ENCODE measurements at places on chromosomes 2 and 18.

GRCh38 chr2:96205888-96206287, 2.7 kb downstream of the STARD7 start:
- DNase-seq: no peak

GRCh38 chr2:1856922-1857321, 112.6 kb upstream of the PXDN start:
- DNase-seq: no peak

GRCh38 chr2:45898819-45899218, 247.3 kb downstream of the PRKCE start:
- no peak for DNase-seq

- peak; percentile 12 for DNase-seq
Measured at GRCh38 chr2:105929516-105929915, 184.8 kb downstream of the NCK2 start.

DNA sequence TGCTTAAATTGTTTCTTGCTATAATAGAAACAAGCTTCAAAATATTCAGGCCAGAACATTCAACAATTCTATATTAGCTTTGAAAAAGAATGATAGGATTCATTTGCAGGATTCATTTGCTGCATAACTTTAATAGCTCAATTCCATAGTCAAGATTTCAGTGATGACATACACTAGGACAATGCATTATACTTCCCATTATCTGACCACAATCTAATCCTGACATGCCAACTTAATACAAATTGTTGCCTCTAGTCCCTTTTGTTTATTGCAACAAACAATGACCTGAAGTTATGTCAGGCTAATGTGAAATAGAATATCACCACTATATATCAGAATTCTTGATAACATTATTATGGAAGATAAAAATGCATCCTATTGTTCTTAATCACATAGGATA, 169.4 kb downstream of the DNAH7 start:
- DNase-seq: no peak

DNA sequence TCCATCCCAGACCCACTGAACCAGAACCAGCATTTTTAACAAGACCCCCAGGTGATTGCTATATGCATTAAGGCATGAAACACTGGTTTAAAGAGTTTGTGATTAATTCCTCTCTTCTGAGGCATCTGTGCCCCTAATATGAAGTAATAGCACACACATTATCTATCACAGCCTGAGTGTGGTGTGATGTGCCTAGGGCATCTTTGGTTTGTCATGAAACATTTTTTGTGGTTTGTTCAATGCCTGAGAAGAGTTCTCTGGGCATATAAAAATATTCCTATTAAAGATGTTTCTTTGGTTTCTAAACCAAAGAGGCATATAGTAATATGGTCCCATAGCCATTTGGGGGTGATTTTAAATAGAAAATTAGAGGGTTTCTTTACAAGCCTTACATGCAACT, 221.7 kb upstream of the SPOPL start:
- DNase-seq: no peak

GRCh38 chr2:52794581-52794980, 973.0 kb upstream of the CHAC2 start:
- DNase-seq: no peak

DNA sequence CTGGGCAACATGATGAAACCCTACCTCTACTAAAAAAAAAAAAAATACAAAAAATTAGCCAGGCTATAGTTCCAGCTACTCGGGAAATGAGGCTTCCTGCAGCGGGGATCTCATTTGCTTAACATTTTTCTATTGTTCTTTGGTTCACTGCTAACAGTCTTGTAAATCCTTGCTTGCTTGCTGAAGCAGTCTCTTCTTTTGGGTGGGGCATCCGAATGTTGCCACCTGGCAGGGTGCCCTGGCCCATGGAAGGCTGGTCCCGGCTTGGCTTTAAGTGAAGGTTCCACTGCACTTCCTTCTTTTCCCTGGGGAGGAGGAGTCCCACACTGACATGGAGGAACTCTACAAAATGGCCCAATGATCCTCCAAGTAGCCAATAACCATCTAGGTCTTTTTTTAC, 6.0 kb upstream of the ANKRD29 start:
- no peak for DNase-seq

GRCh38 chr2:166331468-166331867, 44.3 kb downstream of the SCN9A start:
- no peak for DNase-seq

DNA sequence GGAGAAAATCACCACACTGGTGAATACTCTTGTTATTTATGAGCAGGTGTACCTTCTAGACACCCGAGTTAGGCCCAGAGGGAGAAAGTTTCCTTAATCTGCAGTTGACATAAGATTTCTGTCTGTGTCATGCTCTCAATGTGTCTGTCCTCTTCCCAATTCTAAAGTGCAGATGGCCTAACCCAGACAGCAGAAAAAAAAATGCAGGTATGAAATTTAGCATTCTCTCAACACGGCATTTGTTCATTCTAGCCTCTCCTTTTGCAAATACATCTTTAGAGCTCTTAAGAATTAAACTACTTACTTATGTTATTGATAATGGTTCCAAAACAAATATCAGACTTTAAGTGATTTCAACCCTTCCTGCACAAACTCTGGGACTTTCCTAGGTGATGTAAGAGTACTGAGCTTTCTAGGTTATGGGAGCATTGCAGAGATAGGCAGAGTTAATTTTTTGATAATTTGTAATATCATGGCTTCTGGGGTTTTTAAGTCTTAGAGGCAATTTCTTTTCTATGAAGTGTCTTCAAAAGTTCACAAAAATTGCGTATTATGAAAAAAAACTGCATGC, 32.9 kb upstream of the ITGB6 start:
- no peak for DNase-seq

DNA sequence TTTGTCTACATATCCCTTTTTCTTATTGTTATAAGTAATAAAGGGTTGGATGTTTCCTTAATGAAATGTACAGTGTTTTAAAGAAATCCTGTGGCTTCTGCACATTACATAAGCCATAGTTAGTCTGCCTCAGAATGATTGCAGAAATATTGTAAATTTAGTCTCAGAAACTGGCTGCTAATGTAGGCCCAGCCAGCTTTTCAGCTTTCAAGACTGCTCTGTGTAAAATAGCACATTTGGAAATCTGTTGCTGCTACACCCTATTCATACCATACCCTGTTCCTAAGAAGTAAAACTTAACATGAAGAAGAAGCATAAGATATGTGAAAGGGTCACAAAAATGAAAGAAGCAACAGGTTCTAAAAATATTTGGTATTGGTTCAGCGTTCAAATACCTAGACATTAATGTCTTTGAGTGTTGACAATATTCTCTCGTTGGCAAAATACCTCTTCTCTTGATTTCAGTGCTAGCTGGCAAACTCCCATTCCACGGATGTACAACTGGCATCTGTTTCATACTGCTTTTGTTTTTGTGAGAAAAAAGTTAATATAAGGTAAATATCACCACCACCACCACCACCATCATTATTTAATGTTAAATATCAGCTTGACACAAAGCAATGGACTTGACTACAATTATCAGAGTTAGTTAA, 19.2 kb upstream of the NCKAP1 start:
- DNase-seq: no peak

- DNase-seq: no peak
Measured at GRCh38 chr2:126645211-126645618, 10.7 kb upstream of the GYPC start.

DNA sequence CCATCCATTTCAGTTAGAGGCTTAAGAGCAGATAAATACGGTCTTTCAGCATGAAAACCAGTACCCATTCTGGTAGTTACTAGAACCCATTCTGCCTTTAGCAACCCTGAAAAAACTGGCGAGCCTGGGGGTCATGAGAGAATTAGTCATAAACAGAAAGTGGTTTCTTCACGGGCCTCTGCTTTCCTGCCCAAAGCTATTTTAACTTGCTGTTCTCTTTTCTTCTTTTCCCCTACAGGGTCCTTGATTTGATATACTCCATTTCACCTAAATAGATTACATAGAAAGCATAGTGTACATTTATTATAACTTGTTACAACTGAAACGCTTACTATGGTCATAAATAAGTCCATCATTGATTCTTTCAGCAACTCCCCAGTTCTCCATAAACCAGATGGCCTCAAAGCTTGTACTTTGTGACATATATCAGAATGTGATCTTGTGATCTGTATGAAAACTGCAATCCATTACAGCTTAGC, 48.3 kb downstream of the WDFY1 start:
- no peak for DNase-seq

GRCh38 chr2:181142514-181142913, 162.1 kb downstream of the UBE2E3 start:
- no peak for DNase-seq

DNA sequence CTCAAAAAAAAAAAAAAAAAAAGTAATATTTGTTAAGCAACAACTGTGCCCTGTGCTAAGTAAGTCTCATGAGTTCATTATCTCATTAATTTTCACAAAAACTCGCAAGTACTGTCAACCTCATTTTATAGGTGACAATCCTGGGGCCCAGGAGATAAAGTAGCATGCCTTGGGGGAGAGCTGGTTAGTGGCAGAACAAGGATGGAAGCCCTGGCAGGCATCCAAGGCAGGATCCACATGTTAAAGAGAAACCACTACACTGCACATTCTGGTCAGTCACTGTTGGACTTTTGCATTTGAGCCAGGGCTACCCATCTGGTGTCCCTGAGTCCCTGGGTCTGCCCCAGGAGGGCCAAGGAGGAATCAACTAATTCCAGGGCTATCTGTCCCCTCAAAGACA, 54.6 kb downstream of the ZFP36L2 start:
- DNase-seq: no peak

DNA sequence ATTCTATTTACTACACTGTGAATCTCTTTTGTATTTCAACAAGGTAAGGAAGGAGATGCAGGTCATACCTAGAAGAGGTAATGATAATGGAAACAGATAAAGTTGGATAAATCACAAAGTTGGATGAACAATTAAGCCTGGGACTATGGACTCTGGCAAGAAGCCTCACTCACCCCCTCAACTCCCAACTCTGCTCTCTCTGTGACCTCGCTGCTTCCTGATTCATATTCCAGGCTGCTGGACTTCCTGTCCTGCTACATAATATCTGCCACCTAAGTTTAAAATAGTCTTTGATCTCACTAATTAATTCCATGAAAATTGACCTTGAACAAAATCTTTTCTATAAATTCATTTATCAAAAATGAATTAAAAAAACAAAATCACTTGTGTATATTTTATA, 215.3 kb downstream of the CALCRL start:
- DNase-seq: no peak

DNA sequence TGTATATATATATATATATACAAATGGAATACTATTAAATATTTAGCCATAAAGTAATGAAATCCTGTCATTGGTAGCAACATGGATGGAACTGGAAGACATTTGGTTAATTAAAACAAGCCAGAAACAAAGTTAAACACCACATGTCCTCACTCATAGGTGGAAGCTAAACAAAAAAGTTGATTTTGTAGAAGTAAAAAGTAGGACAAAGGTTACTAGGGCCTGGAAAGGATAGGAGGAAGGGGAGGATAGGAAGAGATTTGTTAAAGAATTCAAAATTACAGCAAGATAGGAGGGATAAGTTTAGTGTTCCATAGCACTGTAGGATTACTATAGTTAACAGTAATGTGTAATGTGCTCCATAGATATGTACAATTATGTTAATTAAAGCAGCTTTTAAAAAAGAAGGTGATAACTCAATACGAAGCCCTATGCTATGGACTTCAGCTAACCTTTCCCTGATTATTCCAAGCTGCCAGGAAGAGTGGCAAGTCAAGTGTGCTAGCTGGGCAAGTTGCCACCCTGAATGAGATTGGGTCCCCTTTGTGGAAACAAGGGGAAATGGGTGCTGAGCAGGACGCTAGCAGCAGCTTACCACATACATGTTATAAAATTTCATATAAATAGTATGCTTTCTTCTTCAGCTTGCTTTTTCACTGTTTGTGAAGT, 12.3 kb downstream of the MERTK start:
- DNase-seq: no peak

DNA sequence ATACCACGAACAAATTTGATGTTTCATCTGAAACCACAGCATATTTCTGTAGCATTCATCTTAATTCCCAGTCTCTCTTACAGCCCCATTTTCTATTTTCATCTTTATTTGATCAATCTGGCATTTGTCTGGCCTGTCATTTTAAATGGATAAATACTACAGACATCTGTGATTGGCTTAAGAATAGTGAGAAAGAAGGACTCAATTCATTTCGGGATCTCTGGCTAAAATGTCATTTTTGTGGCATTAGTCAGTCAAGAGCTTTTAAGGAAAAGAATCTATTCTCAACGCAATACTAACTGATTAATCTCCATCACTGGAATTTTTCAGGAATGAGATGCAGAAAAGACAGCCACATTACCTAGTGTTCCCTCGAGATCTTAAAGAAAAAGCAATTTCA, 585.9 kb downstream of the IRS1 start:
- no peak for DNase-seq

- no peak for DNase-seq
Measured at GRCh38 chr2:65072181-65072970, 16.2 kb downstream of the CEP68 start.

Data from stimulated activated CD4-positive, alpha-beta T cell treated with anti-CD3 and anti-CD28 coated beads, Interleukin-4, amount 100 ng/mL, for 48 hours (primary cell).